ENCODE measurements at places on chromosomes 2 and 18. TPM values are rescaled to one million over a fixed set of nuclear protein-coding genes. Genes with fewer than 3 reads are reported as not detected.

DNA sequence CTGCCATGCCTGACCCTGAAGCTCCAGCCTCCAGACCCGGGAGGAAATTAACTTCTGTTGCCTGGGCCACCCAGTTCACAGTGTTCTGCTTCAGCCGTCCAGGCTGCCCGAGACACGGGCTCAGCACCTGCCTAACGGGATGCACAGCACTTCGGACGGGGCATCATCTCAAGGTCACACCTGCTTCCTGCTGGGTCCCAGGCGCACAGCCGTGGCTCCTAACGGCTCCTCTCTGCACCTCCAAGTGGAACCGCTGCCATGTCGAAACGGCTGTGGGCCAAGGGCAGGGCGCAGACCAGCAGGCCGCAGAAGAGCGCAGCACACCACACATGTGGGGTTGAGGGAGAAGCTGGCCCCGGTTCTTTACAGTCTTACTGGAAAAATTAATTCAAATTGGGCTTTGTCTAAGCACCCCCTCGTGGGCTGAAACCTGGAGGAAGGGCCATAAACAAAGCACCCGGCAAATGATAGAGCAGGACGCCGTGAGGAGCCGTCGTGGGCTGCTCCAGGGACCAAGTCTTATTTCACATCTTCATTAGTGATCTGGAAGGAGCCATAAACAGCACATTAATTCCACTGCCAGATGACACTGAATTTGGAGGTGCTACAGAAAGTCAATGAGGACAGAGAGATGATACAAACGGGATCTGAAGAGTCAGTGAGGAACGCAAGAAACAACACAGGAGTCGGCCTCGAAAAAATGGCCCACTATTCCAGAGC, 59.6 kb downstream of the EIPR1 start:
- H3K4me3 ChIP-seq = no peak overlapping the region
- no peak overlapping the region for H3K27ac ChIP-seq
- no peaks in the 10 kb centered on the region for H3K4me1 ChIP-seq
- H3K27me3 ChIP-seq = no peaks in the 10 kb centered on the region
- peaks cover 14% of the 10 kb centered on the region for H3K36me3 ChIP-seq

- H3K4me1 ChIP-seq = peaks cover 12% of the 10 kb centered on the region
- no peak for DNase-seq
- no peak overlapping the region for H3K27ac ChIP-seq
- H3K27me3 ChIP-seq = no peaks in the 10 kb centered on the region
- no peak overlapping the region for H3K4me3 ChIP-seq
- no peaks in the 10 kb centered on the region for H3K36me3 ChIP-seq
Observed at GRCh38 chr2:219272995-219273394, 6.2 kb upstream of the DNAJB2 start.

Gene LTBP1
- 7.0 TPM for polyA plus RNA-seq

DNA sequence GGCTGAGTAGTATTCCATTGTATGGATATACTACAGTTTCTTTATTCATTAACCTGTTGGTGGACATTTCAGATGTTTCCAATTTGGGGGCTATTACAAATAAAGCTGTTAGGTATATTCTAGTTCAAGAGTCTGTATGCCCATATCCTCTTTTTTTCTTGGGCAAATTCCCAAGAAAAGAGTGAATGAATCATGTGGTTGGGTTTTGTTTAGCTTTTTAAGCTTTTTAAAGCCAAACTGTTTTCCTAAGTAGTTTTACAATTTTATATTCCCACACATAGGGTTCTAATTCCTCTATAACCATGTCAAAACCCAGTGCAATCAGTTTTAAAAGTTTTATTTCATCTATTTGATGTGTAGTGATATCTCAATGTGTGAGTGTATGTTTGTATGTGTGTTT, 44.9 kb upstream of the BAZ2B start:
- no peaks in the 10 kb centered on the region for H3K36me3 ChIP-seq
- no peak overlapping the region for H3K4me3 ChIP-seq
- H3K27ac ChIP-seq = no peak overlapping the region
- DNase-seq = no peak
- H3K27me3 ChIP-seq = no peaks in the 10 kb centered on the region
- H3K4me1 ChIP-seq = no peaks in the 10 kb centered on the region

DNA sequence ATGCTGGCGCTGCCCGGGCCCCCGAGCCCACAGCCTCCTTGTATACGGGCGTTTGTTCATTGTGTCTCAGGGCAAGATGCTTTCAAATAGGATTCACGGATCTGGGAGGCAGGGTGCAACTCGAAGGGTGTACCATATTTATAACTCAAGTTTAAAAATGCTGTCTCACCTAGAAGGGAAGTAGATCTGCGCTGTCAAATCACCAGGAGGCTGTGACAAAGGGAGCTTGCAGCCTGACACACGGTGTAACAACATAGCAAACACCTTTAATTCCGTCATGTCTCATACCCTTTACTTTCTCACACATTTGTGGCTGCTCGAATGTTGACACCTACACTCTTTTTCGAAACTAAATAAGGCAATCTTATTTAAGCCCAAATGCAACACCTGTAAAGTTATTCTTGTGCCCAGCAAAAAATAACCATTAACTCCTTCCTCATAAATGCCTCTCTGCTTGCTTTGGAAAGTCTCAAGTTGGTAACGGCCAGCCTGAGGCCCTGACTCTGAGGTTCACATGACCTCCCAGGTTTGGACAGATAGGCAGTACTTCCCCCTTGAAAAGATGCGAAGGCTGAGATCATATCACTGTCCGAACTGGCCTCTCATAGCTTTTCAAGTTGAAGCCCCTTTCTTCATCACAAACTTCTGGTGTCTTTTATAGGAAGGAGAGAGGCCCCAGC, 11.6 kb downstream of the ZEB2 start:
- peak overlapping the region; percentile 60 for H3K27ac ChIP-seq
- H3K4me3 ChIP-seq = no peak overlapping the region
- DNase-seq = no peak
- no peaks in the 10 kb centered on the region for H3K27me3 ChIP-seq
- H3K4me1 ChIP-seq = peaks cover 92% of the 10 kb centered on the region
- H3K36me3 ChIP-seq = peaks cover 90% of the 10 kb centered on the region

DNA sequence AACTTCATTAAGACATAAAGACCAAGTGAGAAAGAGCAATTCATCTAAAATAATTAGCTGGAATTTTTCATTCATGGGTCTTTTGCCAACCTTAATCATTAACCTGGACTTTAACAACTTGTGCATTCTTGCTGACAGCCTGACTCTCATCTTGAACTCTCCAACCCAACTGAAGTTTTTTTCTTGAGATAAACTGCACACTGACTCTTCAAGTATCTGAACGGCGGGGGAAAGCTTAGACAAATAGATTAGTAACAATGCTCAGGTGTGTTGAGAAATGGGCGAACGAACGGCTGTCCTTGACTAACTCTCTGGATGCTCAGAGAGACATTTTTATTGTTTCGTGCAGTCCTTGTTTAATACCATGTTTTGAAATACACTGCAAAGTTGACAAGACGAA, 186.0 kb downstream of the DPP10 start:
- no peaks in the 10 kb centered on the region for H3K27me3 ChIP-seq
- no peaks in the 10 kb centered on the region for H3K4me1 ChIP-seq
- no peaks in the 10 kb centered on the region for H3K36me3 ChIP-seq
- DNase-seq = no peak

DNA sequence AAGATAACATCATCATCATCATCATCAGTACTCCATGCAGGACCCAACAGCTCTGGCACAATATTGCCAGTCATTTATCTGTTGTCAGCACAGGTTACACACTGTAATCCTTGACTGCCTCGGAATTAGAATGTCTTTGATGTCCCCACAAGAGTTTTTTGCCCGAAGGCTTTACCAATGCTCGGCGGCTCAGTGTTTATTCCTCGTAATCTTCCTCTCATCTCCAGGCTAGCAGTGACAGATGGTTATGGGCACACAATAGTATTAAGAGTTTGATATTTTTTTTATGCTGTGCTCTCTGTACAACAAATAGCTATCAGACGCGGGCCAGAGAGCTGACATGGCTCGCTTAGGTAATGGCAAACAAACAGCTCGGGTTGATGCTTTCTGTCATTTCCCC, 515.2 kb downstream of the ZEB2 start:
- H3K4me1 ChIP-seq = peaks cover 12% of the 10 kb centered on the region
- DNase-seq = no peak
- H3K27me3 ChIP-seq = no peaks in the 10 kb centered on the region

DNA sequence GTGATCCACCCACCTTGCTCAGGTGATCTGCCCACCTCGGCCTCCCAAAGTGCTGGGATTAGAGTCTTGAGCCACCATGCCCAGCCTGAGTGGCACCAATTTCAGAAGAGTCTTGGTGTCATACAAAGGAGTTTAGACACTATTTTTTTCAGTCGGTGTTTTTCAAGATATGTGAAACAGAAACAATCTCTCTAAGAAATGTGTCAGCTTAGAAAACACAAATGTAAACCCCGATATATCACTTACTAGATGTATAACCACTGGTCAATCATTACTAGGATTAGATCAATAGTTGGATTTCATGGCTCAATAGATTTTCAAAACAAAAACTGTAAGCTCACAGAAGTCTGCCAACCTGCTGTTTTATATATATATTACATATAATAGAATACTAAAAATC, 67.2 kb upstream of the FRZB start:
- no peak overlapping the region for H3K4me3 ChIP-seq
- DNase-seq = no peak
- H3K27ac ChIP-seq = no peak overlapping the region
- no peaks in the 10 kb centered on the region for H3K4me1 ChIP-seq
- no peaks in the 10 kb centered on the region for H3K27me3 ChIP-seq

DNA sequence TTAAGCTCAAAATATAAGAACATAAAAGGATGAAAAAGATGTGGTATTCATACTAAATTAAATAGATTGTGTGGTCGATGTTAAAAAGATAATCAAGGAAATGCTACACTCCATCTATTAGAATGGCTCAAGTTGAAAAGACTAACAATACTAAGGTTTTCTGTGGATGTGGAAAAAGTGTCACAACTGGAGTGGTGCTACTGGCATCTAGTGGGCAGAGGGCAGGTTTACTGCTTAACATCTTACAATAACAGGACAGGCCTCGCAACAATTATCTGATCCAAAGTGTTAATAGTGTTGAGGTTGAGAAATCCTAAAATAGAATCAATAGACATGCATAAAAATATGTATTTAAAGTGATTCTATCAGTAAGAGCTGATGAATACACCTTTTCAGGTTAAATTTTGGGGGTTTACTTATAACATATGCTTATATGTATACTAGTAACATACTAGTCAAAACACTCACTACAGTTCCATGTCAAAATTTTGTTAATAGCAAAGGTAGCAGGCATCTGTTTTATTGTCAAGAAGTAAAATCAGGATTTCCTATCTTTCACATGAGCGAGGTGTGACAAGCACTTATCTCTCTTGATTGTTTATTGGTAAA, 91.5 kb upstream of the TMEFF2 start:
- no peak overlapping the region for H3K27ac ChIP-seq
- H3K4me1 ChIP-seq = no peaks in the 10 kb centered on the region
- H3K27me3 ChIP-seq = no peaks in the 10 kb centered on the region
- no peak for DNase-seq
- H3K36me3 ChIP-seq = no peaks in the 10 kb centered on the region

DNA sequence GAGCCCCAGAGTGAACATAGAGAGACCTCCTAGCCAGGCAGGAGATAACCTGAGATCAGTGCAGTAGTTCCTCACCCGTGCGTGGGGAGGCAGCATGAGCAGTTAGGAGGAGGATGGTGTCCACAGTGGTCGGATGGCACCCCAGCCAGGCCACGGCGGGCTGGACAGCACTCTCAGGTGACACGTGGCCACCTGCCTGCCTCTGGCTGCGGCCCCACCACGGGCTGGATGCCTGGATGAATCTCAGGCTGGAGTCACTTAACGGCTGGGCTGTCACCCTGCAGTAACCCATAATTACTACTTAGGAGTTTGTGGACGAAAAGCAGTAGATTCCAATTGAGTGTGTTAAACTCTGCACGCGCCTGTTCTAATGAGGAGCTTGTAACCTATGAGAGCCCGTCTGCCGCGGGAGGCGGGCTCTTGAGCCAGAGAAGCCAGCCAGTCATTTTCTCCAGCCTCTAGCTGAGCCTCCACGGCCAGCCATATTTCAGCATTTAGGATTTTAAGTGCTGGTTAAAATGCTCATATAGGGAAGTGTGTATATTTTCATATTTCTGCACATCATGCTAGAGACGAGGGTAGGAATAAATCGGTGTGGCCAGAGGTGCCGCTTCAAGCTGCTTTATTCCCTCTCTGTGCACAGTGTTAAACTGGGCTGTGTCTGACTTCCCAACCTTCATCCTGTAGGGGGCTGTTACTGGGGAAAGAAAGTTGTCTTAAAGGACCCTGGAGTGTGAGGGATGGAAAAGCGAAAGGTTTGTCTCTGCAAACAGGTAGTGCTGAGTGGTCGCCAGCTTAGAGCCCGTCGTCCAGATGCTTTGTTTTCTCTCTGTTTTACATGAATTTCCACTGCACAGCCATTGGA, 144.0 kb downstream of the GLI2 start:
- no peaks in the 10 kb centered on the region for H3K36me3 ChIP-seq
- peaks cover 9% of the 10 kb centered on the region for H3K4me1 ChIP-seq
- DNase-seq = no peak

GRCh38 chr2:29583548-29584156, 337.7 kb downstream of the ALK start:
- no peak for DNase-seq
- peaks cover 14% of the 10 kb centered on the region for H3K27me3 ChIP-seq
- H3K27ac ChIP-seq = no peak overlapping the region
- no peaks in the 10 kb centered on the region for H3K4me1 ChIP-seq

Data from K562 (cell line).